ENCODE measurements at places on chromosomes 1 and 21.

- no peak for DNase-seq
These were observed 59.4 kb upstream of the FAM20B start for GRCh38 chr1:178966312-178966711.

- no peak for DNase-seq
These were observed 1594.3 kb downstream of the PLA2G4A start for GRCh38 chr1:188423073-188423472.

DNA sequence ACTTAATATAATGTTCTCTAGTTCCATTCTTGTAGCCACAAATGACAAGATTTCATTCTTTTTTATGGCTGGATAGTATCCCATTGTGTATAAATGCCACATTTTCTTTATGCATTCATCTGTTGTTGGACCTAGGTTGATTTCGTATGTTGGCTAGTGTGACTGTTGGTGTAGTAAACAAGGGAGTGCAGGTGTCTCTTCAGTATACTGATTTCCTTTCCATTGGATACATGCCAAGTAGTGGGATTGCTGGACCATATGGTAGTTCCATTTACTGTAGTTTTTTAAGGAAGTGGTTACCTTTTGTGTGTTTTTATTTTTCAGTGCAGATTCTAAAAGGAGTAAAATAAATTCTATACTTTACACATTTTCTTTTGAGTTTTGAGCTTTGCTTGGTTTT, 5.7 kb downstream of the PARK7 start:
- no peak for DNase-seq

- DNase-seq: no peak
These were observed 134.9 kb upstream of the GORAB start for GRCh38 chr1:170397061-170397460.

- peak; percentile 89 for DNase-seq
These were observed 63.7 kb downstream of the MACF1 start for GRCh38 chr1:39268112-39268581.

DNA sequence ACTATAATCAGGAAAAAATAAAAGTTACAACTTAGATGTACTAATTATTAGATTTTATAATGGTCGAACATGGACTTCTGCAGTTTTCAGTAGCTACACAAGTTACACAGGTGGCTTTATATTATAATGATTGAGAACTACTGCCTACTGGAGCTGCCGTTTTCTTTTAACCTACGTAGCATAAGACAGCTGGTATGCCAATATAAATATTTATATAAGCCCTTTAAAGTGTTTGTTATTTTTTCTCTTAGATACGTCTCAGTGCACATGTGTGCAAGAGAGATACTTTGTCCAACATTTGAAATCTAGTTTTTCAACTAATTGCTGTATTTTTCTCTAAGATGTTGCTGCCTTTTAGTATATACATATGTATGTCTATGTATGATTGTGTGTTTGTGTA, 42.4 kb downstream of the PDC start:
- DNase-seq: no peak

GRCh38 chr1:31425301-31426081, 12.5 kb downstream of the SERINC2 start:
- DNase-seq: no peak

DNA sequence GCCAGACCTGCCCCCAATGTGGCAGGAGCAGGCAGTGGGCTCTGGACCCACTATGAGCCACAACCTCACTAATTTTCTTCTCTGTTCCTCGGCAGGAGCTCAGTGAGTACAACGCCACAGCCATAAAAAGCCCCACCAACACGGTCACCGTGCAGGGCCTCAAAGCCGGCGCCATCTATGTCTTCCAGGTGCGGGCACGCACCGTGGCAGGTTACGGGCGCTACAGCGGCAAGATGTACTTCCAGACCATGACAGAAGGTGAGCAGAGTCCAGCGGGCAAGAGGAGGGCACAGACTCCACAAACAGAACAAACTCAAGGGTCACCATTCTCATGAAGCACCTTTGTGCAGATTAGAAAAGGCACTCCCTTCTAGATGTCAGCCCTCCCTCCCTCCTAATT, 79.9 kb downstream of the LACTBL1 start:
- DNase-seq: peak; percentile 47

- no peak for DNase-seq
These were observed 14.5 kb downstream of the NUAK2 start for GRCh38 chr1:205306929-205307566.

DNA sequence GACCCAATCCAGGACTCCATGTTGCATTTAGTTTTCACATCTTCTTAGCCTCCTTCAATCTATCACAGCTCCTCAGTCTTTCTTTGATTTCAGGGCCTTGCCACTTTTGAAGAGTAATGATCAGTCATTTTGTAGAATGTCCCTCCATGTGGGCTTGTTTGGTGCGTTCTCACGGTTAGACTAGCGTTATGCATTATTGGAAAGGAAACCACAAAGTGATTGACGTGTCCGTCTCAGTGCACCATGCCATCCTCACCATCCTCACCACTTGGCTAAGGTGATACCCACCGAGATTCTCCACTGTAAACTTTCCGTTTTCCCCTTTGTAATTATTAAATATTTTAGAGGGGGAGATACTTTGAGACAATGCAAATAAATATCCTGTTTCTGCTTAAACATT, 59.6 kb upstream of the OLIG2 start:
- DNase-seq: no peak

DNA sequence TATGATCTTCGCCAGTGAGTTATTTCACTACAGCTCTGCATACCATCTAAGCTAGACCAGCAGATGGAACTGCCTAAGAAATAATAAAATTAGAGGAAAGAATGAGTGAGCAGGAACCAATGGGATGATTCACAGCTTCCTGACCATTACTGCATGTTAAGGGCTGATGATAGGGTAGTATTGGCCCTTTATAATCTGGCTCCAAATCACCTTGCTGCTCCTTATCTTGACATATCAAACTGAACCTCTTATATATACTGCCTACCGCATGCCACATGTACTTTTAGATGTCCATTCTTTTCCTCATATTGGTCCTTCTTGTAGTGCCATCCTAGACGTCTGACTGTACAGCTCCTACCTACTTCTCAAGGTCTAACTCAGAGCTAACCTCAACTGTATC, 524.4 kb downstream of the DPYD start:
- no peak for DNase-seq
